ENCODE measurements at places on chromosomes 11 and 22. TPM values are rescaled to one million over a fixed set of nuclear protein-coding genes. Genes with fewer than 3 reads are reported as not detected.

DNA sequence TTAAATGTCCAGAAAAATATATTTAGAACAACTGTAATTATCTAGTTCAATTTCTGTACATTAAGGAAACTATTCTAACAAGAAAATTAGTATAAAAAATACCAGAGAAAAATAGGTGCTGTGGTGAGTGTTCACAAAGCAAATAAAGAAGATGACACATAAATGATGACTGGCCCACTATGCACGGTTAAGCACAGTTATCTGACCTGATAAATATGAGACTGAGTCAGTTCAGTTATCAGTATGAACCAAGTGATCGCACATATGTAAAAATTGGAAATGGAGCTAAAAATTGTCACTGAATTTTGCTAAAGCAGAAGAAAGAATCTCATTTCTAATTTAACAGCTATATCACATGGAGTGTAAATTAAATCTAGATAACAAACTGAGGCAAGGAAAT, 18.8 kb upstream of the MAML2 start:
- DNase-seq = no peak

- DNase-seq = no peak
These were observed 9.5 kb downstream of the TNNT3 start for GRCh38 chr11:1928891-1929541.

NELL1 gene
- 0.31 TPM for total RNA-seq

ADORA2A gene
- 35.6 TPM for total RNA-seq

GRCh38 chr11:13674799-13675509, 6.5 kb downstream of the FAR1 start:
- no peak for DNase-seq

SEZ6L gene
- total RNA-seq = 0.46 TPM

GRCh38 chr11:35650467-35650866, 12.1 kb upstream of the TRIM44 start:
- no peak for DNase-seq

GRCh38 chr11:69487849-69488542, 6.5 kb downstream of the LINC01488 start:
- no peak for DNase-seq

VWCE gene
- 1.2 TPM for total RNA-seq

GRCh38 chr11:118396097-118396501, 5.3 kb upstream of the ATP5MG start:
- no peak for DNase-seq

DNA sequence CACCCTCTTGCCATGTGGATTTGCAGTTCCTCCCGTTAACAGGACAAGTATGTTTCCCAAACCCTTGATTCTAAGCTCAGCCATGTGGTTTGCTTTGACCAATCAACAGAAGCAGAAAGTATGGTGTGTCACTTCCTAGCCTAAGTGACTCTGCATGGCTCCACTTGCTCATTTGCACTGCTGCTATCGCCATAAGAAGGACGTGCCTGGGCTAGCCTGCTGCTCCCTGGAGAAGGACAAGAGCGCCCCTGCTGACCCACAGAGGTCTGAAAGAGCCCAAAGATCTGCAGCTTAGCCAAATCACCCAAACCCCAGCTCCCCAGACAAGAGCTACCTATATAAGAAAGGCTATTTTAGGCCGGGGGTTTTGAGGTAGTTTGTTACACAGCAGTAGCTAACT, 18.0 kb downstream of the TBRG1 start:
- DNase-seq = no peak

OR2D2 gene
- 0.25 TPM for total RNA-seq

DNA sequence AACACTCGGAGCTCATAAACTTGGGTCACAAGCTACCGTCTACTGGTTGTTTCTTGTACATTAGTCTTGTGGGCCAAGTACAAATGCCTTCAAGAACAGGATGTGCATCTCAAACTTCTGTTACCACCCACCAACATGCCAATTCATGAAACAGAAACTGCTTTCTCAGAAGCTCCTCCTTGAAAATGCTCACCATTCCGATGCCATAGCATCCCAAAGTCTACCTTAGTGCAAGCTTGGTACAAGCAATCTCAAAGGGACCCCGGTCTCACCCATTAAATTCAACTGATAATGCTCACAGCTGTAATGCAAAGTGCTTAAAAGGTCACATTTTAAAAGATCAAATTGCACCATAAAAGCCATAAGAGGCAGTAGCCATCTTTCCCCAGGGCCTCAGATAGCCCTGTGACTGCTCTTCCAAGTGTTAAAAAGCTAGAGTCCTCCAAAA, 31.8 kb upstream of the CCDC34 start:
- no peak for DNase-seq

TMEM225 gene
- total RNA-seq = not detected

GRCh38 chr11:11372461-11372860, 19.4 kb upstream of the CSNK2A3 start:
- DNase-seq = no peak

- no peak for DNase-seq
These were observed 2.5 kb upstream of the CENPM start for GRCh38 chr22:41949297-41949965.

DNA sequence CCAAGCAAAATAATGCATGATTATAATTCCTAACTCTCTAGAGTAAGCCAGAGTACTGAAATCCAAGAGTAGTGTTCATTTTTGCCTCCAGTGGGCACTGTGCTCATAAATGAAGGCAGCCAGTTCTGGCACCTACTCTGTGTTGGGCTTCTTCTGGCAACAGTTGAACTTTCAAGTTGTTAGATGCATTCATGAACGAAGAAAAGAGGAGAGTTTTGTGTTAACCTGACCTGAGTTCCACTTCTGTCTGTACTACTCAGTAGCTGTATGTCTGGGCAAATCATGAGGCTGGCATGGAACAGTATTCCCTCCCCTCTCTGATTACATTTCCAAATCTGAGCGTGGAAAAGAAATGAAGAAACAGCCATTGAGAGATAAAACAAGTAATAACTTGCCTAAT, 20.3 kb upstream of the TENM4 start:
- peak; percentile 93 for DNase-seq

UQCC3 gene
- total RNA-seq = 10.4 TPM

GRCh38 chr11:65055538-65055937, 2.8 kb downstream of the NAALADL1 start:
- DNase-seq = no peak

- DNase-seq = peak; percentile 17
These were observed 25.5 kb upstream of the TSPAN18 start for GRCh38 chr11:44701276-44701675.

DNA sequence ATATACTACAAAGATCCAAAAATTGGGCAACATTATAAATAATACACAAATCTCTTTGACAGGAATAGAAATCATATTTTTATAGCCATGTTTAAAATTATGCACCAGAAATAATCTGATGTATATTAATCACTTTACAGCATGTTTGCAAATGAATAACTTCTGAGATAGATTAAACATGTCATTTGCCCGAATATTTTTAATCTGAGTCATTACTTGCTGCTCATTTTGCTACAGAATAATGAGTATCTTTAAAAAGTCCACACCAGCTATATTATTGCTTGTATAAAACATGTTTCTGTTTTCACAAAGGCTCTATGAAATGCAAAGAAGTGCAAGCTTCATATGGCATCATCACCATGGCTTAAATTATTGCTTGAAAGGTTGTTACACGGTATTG, 336.8 kb downstream of the GUCY1A2 start:
- DNase-seq = no peak

- DNase-seq = no peak
These were observed 613.5 kb upstream of the CCDC179 start for GRCh38 chr11:23473782-23474181.

- no peak for DNase-seq
These were observed 12.3 kb downstream of the OR4C5 start for GRCh38 chr11:48354013-48354412.

CARD16 gene
- total RNA-seq = 31.6 TPM

- DNase-seq = no peak
These were observed 82.9 kb upstream of the UBASH3B start for GRCh38 chr11:122572592-122572991.

DNA sequence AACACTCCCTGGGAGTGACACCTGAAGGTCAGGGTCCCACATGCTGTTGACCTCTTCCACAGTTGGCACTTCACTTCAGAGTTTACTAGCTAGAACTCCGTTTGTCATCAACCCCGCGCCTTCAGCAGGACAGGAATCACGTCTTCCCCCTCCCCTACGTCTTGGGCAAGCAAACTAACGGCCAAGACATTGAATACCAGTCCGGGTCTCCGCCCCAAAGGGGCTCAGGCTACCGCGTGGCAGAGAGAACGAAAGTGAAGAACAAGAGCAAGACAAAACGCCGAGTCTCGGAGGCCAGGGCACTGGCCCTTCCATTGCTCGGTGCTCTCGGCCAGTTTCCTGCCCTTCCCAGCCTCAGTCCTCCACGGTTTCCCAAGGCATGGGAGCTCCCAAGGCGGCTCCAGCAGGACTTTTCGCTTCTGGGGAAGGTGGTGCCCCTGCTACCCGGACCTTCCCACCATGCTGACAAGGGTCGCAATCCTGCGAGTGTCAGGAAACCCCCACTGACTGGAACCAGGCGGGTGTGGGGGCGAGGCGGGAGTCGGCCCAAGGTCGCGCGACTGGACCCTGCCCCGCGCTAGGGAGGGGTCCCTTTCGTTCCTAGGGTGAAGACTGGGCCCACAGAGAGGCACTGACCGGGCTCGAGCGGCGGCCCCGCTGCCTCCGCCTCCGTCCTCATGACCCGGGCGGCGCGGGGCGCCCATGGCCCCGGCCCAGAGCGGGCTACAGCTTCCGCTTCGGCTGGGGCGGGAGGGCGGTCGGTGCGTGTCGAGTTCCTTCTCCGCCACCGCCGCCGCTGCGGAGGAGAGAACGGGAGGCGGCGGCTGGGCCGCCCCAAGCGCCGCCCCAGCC, at the start of gene GUCD1:
TSS of gene GUCD1 (minus strand) at position 826 of the 852 bp plus-strand sequence. CDS start at position 679, 147 bp downstream.
- peak; percentile 61 for DNase-seq

DNA sequence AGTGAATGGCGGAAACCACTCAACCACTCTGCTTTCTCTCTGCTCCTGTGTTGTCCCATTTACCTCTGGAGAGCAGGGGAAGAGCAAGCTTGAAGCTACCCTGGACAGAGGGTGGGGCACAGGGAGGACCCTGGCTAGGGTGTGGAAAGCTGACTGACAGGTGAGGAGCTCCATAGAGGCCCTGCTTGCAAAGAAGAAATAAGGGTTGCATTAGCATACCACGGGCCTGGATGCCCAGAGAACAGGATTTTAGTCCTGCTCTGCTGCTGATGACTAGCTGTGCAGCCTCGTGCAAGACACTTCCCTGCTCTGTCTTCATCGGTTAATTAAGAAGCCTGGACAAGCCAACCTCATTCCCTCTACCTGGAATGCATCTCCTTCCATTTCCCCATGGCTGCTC, 135.0 kb downstream of the BUD13 start:
- no peak for DNase-seq

GRCh38 chr11:125443767-125444311, 52.2 kb downstream of the FEZ1 start:
- DNase-seq = no peak

DNA sequence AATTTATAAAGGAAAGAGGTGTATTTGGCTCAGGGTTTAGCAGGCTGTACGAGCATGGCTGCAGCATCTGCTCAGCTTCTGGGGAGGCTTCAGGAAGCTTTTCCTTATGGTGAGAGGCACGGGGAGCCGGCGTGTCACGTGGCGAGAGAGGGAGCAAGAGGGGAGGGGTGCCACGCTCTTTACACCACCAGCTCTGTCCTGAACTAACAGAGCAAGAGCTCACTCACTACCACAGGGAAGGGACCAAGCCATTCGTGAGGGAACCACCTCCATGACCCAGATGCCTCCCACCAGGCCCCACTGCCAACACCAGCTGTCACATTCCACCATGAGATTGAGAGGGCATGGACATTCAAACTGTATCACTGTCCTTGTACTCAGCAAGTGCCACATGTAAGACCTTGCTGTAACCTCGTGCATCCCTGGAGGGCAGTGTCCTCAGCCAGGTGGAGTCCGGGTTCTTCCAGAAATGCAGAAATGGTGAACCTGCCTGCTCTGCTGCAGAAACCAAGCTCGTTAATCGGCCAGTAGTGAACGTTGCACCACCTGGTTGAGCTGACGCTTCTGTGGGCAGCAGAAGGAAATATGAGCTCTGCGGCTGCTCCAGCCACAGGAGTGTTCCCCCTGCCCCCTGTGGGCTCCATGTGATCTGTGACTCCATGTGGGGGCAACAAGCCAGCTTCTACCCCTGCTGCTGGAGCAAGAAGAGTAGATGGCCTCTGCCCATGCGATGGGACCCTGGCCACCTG, 368.6 kb downstream of the TBC1D22A start:
- no peak for DNase-seq

DNA sequence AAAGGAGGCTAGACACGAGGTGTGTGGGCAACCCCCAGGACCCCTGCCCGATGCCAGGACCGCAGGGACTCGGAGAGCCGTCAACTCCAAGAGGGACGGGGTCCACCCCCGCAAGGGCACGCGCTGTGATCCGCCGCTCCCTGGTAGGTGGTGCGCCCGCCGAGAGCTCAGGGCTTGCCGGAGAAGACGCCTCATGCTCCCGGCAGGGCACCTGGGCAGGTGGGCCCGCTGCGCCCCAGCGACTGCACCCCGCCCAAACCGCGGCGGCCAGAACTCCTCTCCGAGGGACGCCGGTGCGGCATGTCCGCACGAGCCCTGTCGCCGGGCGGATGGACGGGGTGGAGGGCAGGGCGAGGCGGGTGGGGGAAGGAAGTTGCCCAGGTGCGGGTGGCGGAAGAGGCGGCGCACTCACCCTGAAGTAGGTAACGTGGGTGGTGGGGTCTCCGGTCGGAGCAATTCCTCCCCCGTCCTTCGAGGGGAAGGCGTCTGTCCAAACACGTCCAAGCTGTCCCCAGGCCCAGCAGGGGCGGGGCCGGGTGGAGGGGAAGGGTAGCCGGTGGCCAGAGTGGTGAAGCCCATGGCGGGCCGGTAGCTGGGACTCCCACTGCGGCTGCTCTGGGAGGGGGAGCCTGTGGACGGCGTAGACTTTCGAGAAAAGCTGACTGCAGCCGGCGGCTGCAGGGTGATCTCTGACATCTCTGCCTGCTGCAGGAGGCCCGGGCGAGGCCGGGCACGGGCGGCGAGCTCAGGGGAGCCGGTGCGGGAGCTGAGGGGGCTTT, 37.2 kb downstream of the IGSF9B start:
- DNase-seq = no peak

DNA sequence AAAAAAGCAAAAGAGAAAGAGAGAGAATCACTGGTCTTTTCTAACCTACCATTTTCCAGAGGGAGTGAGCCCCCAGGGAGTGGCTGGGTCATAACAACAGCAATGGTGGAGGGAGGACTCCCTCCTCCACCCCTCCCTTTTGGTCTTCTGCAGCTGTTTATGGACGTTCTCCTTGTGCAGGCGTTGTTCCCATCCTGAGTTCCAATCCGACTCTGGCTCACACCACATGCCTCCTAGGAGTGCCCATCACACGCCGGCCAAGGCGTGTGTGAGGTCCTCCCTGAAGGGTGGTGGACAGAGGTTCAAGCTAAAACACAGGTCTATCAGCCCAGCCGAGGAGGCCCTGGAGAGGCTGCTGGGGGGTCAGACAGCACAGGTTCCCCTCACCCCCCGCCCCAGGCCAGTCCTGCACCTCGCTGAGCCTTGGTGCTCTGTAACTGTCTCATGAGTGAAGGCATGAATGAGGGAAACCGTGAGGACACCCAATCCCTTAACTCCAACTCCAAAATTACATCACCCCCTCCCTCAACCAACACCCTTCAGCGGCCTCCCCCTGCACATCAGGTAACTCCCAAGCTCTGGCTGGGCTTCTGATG, 29.4 kb downstream of the IFT27 start:
- no peak for DNase-seq
